ENCODE measurements at places on chromosomes 13 and 19. TPM values are rescaled to one million over a fixed set of nuclear protein-coding genes. Genes with fewer than 3 reads are reported as not detected.

Gene CEACAM20
- total RNA-seq: not detected

Gene VPS36
- 28.2 TPM for total RNA-seq

Gene SLC8A2
- total RNA-seq: under 0.01 TPM

Gene TECR
- total RNA-seq: 20.5 TPM

Gene TYROBP
- total RNA-seq: 0.26 TPM

Gene CCNA1
- total RNA-seq: not detected

- DNase-seq: no peak
These were observed 6.4 kb upstream of the ERCC5 start for GRCh38 chr13:102839462-102839861.

GRCh38 chr13:112868308-112868707, 100.7 kb upstream of the MCF2L start:
- DNase-seq: no peak

- DNase-seq: no peak
These were observed 507.2 kb upstream of the SLC10A2 start for GRCh38 chr13:103573446-103573845.

DNA sequence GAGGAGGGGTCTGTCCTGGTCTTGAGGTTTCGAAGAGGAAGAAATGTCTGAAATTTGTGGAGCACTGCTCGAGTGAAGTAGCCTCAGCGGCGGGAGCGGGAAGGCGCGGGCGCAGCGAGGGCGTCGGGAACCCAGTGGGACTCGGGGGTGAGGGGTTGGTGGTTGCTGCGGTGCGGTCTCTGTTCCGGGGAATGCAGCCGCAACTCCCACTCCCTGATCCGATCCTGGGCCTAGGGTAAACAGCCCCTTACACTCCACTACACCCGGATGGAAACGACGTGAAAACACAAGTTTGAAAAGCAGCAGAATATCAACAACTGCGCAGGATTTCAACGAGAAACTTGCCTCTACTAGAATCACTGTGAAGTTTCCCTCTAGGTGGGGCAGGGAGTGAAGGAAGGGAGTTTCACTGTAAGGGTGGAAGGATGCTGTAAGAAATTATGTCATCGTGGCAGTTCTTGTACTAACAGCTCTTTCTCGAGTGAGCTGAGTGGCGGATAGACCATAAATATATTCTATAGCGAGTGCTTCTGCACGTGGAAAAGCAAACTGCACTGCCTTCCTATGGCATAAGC, 2.0 kb upstream of the KLF12 start:
- peak; percentile 67 for DNase-seq

- no peak for DNase-seq
These were observed 825 bp downstream of the GMIP start for GRCh38 chr19:19642506-19643157.

DNA sequence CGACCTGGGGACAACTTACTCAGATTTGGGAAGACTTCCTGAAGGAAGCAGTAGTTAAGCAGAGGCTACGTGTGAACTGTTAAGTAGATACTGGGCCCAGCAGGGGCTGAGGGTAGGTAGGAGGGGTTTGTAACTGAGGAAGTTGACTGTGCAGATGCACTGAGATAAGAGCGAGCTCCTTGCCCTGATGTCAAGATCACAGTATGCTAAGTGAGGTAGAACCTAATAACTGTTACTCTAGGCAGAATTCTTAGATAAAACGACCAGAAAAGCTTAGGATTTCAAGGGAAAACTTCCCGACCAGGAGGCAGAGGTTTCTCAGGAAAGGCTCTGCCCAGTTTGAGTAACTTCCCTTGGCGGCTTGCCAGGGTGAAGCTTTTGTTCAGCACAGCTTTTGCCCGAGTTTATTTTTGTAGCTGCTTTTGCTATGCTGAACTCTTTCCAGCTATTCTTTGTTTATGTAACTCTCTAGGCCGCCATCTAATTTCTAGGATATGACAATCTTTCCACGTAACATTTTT, 632.1 kb downstream of the DIAPH3 start:
- DNase-seq: peak; percentile 87

- peak; percentile 11 for DNase-seq
These were observed at the start of gene SYT3 for GRCh38 chr19:50639121-50640112. Gene SYT3 (minus strand): TSS chr19:50639881. CDS start chr19:50637411, 2,470 bp downstream.

- DNase-seq: peak; percentile 1
These were observed 128.2 kb upstream of the OBI1 start for GRCh38 chr13:78787190-78787589.

- DNase-seq: peak; percentile 17
These were observed 662.4 kb downstream of the TBC1D4 start for GRCh38 chr13:74819549-74819948.

DNA sequence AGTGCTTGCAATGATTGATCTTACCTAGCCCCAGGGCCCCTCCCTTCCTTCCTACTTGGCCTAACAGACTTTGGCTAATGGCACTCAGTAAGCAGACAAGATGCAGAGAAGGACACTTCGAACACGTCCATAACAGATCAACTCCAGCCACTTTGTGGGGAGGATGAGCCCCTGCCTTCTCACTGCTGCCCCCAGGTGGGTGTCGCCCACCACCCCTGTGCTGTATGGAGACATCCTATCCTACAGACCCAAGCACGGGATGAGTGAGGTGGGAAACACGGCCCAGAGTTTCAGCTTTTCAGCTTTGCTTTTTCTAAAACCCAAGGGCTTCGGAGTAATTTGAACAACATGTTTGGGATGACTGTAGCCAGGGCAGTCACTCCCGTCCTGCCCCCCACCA, 5.5 kb downstream of the SLC7A1 start:
- no peak for DNase-seq

DNA sequence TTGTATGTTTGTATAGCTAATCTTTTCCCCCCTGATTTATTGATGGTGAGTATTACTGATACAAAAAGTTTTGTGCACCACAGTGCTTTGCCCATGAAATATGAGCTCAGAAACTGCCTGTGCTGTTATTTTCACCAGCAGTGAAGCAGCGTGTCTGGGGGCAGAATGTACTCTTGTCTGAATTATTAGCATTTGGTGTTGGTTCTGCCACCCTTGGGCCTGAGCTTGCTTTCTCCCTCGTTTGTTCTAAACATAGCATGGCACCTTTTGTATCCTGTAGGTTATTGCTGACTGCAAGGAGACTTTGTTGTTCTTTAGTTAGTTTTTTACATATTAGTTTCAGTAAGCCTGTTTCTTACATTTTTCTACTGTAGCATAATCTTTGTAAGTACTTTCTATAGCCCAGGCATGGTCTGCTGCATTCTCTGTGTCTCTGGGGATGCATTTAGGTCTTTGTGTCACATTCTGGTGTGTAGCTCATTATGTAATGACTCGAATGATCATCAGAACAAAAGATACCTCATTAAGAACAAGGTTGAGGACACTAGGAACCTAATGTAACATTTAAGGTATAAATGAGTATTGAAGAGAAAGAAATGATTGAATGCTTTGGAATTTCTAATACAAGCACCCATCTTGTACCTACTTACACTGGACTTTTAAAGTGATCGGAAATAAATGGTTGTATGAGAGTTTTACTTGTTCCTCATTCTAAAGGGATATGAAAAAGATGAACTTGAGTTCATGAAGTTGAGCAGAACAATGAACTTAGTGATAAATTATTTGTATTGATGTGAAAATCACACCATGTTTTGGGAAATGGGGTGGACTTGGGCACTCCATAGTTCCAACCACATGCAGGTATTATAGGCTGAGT, 50.3 kb upstream of the GPI start:
- DNase-seq: no peak

- DNase-seq: no peak
These were observed 5.1 kb upstream of the COMP start for GRCh38 chr19:18796239-18796638.

DNA sequence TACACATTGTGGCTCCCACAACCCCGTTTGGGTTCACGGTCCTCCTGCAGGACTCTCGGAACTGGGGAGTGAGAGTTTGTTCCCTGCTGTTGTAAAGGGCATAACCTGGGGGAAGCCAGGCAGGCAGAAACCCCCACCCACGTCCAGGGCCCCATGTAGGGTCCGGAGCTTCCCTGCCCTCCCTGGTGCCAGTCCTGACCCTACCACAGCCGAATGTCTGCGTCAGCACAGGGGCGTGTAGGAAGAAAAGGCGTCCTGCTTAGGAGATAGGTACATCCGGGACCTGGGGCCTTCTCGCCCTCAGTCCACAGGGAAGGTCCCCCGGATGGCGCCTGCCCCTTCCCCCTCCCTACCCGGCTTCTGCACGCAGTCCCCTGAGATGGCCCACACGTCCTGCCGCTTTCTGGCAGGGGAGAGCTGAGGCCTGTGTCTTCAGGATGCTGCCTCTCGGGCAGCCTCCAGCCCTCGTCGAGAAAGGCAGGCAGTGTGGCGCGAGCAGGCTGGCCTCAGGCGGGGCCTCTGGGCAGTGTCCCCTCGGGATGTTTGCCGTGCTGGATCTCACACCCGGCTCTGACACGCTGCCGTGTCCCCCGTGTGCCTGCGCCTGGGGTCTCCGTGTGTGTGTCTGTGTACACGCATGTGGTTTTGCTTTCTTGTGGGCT, 19.1 kb downstream of the CSNK1G2 start:
- DNase-seq: no peak

DNA sequence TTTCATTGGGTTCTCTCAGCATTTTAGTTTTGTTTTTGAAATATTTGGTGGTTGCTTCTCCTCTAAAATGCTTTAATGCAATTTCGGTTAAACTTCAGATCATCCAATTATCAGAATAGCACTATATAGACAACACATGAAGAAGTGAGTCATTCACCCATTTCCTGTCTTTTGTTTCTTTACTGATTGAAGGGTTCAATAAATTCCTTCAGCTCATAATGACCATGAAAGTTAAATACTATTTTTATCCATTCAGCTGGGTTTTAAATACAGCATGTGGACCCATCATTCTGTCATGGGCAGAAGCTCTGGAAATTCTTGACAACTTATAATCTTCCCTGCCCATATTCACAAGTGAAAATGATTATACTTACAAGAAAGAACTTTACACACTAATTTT, 187.2 kb downstream of the ITGBL1 start:
- DNase-seq: no peak

DNA sequence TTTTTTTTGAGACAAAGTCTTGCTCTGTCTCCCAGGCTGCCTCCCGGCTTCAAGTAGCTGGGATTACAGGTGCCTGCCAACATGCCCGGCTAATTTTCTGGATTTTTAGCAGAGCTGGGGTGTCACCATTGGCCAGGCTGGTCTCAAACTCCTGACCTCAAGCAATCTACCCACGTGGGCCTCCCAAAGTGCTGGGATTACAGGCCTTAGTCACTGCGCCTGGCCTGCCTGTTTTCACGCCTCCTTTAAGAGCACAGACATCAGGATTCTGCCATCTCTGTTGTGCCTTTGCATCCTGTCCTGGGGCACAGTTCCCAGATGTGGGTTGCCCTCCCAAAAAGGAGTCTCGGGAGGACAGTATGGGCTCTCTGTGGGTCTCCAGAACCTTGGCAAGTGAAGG, 2.5 kb upstream of the PRAM1 start:
- no peak for DNase-seq

- DNase-seq: peak; percentile 23
These were observed 50.0 kb downstream of the PIN1 start for GRCh38 chr19:9885077-9885552.

GRCh38 chr13:76790980-76791819, 95.0 kb downstream of the KCTD12 start:
- peak; percentile 51 for DNase-seq

DNA sequence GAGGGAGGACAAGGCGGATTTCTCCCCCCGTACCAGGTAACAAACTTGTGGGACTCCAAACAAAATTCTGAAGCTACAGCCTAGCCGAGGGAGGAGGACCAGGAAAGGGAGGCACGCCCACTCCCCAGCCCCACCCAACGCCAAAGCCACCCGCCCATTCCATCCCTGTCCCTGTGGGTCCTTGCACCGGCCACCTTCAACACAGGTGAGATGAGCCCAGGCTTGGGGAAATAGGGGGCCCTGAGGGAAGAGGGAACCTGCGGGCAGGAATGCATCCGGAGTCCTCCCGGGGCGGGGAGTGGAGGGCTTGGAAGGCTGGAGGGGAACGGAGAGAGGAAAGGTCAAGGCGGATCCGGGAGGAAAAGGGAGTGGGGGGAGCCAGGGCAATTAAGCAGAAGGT, at the start of gene BEST2:
TSS of gene BEST2 (plus strand) at position 157 of the 400 bp plus-strand sequence. CDS start 802 bp downstream, outside the sequence.
- no peak for DNase-seq

- peak; percentile 59 for DNase-seq
These were observed 43.1 kb downstream of the CEBPG start for GRCh38 chr19:33416307-33417215.

DNA sequence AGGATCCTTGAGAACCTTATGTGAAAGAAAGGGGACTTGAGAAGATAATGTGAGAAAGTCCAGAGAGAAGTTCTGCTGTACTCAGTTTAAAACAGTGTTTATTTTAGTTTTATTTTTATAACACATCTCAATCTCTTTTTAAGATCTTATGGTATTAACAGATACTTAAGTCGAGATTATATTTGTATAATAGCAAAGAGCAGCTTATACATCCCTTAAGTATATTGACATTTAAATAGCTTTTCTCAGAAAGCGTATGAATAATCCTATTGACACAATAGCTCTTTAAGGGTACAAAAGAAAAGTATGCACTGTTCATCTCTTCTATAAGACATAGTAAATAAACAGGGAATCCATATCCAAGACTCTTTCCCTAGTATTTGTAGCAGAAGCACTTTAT, 42.2 kb downstream of the TDRD3 start:
- no peak for DNase-seq

GRCh38 chr13:44746690-44747089, 170.6 kb upstream of the TSC22D1 start:
- no peak for DNase-seq

- peak; percentile 34 for DNase-seq
These were observed 23.8 kb downstream of the DEDD2 start for GRCh38 chr19:42193706-42194105.

DNA sequence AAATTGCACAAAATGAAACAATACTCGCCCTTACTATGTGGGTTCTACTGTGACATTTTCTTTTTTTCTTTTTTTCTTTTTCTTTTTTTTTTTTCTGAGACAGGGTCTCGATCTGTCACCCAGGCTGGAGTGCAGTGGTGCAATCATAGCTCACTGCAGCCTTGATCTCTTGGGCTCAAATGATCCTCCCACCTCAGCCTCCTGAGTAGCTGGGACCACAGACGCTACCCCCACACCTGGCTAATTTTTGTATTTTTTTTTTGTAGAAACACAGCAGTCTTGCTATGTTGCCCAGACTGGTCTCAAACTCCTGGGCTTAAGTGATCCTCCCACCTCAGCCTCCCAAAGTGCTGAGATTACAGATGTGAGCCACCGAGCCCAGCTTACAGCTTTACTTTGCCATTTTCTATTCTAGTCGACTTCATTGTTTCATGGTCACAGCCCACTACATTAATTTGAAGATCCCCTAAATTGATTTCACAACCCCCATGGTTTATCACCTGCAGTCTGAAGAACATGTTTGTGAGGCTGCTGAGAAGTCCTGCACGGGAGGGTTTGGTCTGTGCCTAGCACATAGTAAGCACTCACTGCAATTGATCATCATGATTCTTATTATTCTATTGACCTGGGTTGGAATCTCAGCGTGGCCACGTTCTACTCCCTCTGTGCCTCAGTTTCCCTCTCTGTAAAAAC, 3.8 kb downstream of the BCL3 start:
- DNase-seq: no peak

DNA sequence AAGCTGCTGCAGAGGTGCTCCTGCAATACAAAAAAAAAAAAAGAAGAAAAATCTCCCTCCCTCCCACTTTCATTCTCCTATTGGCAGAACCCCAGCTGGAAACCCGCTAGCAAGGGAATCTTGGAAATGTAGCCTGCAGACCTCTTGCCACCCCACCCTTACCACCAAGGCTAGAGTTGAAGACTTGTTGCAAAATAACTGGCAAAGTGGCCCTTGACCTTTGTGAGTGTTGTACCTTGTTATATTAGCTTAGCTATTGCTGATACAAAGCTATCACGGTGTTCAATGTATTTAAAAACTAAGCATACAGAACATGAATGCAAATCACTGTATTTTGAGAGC, 57.5 kb upstream of the KCTD4 start:
- no peak for DNase-seq

GRCh38 chr13:39751805-39752204, 96.3 kb downstream of the COG6 start:
- no peak for DNase-seq

Data from fibroblast of lung (primary cell).